Occipital lobe (tissue), 3 donors: ENCODE measurements at places on chromosomes 12 and 14. TPM values are rescaled to one million over a fixed set of nuclear protein-coding genes. Genes with fewer than 3 reads are reported as not detected.

- DNase-seq: no peak
Observed at GRCh38 chr12:89098441-89099112, 253.7 kb downstream of the DUSP6 start.

DNA sequence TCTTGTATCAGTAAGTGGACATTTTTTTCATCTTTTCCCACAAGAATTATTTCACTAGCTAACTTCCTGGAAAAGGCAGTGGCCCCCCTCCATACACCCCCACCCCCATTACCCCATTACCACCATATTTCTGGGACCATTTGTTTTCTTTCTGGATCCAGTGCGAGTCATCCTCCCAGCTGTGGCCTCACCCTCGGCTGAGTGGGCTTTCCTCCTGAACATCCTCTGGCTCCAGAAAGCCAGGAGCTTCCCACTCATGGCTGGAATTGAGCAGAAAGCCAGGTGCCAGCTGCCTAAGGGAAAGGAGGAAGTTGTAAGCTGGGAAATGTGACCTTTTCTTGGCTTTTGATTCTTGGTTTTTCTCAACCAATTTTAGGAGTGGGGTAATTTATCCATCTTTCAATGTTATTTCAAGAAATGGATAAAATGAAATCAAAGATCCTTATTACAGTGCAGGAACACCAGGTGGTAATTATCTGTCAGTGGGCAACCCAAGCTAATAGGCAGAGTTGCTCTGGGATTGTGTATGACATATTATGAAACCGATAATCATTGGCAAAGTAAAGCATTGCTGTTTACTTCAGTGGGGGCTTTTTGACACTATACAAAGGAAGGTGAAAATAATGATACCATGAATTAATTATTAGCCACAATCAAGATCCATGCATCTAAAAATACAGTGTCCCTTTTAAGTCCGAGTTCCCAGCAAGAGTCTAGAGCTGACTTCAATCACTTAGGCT lies 124.6 kb downstream of the KICS2 start:
- no peak for DNase-seq

The SOAT2 gene
- total RNA-seq: not detected

DNA sequence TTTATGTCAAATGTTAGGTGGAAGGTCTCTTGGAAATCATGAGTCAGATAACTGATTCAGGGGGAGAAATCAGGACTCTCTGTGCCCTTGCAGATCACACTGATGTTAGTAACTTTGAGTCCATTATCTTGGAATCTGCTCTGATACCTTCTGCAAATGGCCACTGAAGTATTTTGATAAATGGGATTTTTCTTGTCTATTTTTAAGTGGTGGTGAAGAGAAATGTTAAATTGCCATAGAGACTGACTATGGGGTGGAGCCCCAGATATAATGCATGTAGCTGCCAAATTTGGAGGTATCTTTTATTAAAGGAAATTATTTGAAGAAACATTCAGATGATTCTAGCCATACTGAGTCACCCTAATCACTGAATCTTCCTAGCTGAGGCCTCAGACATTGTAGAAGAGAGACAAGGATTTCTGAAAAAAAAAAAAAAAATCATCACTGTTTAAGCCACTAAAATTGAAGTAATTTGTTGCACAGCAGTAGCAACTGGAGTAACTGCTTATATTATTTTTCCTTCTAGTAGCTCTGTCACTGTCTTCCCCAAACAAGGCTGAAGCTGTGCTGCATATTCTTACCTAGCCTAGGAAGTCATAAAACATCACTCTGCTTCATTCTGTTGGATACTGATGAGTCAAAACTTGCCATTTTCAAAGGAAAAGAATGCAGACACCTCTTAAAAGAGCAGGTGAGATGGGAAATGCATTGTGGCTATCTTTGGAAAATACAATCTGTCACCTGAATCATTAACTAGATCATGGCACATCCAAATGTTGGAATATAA lies 36.0 kb upstream of the CLEC14A start:
- no peak for DNase-seq

- DNase-seq: no peak
Observed at GRCh38 chr14:93023802-93024434, 91.8 kb downstream of the ITPK1 start.

The TAPBPL gene
- total RNA-seq: 0.78 TPM
